Fibroblast of lung (primary cell): ENCODE measurements at places on chromosomes 12 and 14.

DNA sequence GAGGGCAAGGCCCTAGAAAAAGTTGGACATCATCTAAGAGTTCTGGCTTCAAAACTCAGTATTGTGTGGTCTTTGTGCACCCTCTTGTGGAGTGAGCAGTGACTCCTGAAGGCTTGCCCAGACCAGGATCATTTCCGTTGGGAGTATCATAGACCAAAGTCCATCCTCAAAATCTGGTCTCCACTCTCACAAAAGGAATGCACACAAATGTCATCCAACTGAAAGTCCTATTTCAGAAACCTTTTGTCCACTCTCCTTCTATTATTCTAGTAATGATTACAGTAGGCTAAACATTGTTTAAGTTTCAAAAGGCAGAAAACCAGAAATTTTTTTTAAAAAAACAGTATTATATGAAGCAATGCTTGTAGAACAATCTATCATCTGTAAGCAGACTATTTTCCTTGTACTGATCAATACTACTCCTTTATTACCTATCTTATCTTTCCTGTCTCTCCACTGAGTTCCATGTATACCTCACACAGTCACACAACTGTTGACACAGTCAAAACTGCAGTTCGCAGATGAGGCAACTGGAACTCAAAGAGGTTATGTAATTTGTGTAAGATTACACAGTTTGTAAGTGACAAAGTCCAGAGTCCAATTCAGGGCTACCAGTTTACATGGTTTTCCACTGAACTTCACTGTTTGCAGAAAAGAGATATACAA, 41.4 kb downstream of the COX16 start:
- DNase-seq = peak; percentile 46

- no peak for DNase-seq
These were observed 2.9 kb upstream of the SMOC1 start for GRCh38 chr14:69876221-69876847.

DNA sequence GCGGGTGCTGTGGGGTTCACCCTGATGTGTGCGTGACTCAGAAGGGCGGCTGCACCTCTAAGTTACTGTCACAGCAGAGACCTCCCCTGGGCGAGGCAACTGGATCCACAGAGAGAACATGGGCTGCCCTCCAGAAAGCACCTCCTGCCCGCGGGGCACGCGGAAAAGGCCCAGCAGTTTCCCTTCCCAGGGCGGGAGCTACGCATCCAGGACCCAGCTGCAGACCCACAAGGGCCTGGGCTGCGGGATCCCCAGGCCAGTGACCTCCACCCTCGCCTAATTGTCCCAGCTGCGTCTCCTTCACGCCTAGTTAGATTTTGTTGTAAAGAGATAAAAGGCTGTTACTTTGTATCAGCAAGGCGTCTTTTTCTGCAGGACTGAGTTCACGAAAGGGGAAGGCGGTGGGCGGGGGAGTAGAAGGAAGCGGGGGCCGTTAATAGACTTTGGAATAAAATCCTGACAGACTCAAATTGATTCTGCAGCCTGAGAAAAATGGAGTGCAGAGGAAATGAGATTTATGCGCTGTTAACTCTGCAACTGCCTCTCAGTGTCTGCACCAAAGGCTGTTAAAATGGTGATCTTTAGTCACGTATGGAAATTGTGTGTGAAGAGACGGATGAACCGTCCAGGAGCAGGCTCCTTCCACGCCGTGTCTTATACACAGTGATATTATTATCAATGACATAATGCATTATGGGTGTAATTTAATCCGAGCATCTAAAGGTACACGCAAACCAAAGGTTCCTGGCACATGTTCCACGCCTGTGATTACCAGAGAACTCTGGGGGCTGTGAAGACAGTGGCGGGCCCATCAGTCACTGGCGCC, 65.9 kb upstream of the FBRSL1 start:
- no peak for DNase-seq

DNA sequence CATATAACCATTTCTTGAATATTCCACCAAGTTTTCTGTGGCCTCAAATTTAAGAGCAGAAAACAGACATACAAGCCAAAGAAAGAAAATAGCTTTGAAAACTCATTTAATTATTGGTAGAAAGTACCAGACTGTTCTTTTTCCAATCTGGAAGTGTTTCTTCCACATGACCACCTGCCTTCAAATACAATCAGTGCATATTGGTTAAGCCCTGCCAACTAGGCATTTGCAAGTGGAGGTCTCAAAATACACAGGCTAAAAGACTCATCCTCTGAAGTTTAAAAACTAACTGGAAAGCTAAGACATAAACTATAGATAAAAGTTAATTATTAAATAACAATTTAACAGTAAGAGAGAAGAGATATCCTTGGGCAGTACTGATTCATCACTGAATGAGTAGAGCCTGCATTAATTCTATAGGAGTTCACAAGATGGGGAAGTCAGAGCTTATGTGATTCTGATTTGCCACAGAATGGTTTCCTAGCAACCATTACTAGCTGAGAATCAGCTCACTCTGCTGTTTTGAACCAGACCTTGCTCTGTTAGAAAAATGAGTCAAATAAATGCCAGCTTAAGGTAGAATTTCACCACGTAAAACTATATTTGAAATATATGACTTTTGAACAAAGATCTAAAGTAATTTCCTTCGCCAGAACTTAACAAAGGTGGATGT, 433.8 kb downstream of the FUT8 start:
- no peak for DNase-seq

GRCh38 chr12:49230805-49231194, 34.1 kb upstream of the TUBA1C start:
- DNase-seq = no peak

DNA sequence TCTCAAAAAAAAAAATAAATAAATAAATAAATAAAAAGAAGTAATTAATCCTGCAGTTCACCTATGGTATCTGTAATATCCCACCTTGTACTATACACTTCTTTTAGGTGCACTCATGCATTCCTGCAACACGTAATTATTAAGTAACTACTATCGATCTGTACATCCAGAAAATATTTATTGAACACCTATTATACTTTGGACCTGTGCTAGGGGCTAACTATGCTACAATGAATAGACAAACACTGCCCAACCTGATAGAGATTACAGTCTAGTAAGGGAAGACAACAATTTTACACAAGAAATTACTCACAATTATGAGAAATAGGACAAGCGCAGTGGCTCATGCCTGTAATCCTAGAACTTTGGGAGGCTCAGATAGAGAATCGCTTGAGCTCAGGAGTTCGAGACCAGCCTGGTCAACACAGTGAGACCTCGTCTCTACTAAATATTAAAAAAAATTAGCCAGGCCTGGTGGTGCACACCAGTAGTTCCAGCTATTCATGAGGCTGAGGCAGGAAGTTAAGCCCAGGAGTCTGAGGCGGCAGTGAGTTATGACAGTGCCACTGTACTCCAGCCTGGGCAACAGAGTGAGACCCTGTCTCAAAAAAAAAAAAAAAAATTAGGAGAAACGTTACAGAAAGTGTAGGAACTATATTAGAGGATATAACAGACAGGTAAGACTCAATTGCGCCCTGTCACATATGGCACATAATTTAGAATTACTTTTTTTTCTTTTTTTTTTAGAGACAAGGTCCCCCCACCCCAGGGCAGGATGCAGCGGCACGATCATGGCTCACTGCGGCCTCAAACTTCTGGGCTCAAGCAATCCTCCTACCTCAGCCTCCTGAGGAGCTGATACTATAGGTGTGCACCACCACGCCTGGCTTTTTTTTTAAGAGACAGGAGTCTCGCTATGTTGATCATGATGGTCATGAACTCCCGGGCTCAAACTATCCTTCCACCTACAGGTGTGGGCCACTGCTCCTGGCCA, 1.2 kb downstream of the NRDE2 start:
- no peak for DNase-seq

DNA sequence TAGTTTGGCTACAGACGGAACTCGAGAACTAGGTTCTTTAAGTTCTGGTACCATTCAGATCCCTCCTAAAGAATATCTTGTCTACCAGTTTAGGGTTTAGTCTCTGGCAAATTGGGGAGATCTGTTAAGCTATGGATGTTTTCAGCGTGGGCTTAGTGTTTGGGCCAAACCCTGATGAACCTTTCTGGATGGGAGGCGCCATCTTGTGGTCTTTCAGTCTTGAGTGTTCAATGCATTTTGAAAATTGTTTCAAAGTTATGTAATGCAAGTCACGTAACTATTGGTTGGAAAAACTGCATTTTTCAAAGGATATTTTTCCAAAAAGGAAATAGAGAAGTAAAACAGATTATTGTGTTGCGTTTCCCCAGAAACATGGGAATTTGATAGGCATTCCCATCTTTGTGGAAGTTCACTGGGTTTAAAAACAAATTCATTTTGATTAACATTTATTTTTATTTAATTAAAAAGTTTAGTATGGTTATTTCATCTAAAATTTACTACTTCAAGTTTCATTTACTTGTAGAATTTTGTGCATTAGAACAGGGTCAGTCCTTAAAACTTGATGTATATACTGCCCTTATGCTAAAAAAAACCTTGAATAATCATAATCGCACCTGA, 169.0 kb downstream of the PRIMA1 start:
- peak; percentile 58 for DNase-seq

DNA sequence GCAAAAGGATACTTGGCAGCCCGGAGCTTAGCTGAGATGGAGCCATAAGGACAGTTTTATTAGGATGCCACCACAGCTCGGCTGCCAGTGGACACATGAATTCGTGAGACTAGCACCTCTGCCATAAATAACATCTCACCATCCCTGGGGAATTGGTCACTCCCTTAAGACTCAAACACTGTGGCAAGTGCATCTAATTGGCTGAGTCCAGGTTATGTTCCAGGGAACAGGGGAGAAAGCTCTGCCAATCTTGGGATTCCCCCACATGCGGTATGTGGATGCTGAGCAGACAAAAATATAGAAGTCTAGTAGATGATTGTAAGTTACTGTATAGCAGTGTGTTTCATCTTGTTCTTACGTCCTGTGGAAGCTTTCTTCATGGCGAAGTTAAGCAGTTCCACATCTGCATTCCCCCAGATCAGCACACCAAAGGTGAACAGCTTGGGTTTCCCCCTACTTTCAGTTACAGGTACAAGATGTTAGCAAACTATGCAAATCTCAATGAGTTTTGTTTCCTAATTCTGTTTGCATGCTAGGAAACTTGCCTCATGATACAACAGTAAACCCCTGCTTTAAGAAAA, 131.1 kb downstream of the ETV6 start:
- DNase-seq = no peak

DNA sequence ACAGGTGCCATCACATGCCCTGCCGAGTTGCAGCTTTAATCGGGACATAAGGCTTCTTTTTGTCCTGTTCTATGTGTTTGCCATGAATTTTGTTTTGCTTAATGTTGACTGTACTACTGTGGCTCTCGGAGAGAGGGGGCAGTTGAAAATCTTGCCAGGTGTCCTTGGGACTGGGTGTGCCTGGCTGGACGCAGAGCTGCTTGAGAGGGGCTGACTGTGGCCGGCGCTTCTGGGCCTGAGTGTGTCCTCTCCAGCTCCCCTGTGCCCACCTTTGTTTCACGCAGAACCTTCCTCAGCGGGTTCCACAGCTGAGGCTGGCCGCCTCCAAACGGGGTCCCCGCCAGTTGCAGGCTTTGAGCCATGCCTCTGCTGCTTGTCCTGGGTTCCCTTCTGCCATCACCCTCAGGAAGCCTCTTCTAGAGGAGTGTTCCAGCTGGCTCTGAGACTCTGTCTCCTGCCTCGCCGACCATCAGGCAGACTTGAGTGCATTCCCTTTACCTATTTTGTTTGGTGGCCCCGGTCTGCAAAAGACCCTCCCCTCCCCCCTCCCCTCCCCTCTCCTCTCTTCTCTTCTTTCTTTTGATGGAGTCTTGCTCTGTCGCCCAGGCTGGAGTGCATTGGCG, 49.7 kb downstream of the DDX51 start:
- no peak for DNase-seq

DNA sequence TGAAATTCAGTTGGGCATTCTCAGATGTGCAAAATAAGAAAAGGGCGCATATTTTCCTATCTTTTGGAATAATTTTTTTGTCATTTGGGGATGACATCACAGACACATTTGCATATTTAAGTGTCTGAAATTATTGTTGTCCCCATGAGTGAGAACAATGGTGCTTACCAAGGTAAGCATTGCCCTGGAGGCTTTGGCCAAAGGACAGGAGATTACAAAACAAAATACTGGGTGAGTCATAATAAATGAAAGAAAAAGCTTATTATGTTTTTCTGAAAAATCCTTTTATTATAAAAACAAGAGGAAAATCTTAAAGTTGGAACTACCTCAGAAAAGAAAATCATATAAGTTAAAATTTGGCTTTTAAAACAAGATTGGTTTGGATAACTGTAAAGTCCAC, 254.9 kb downstream of the BTG1 start:
- DNase-seq = peak; percentile 16

- DNase-seq = no peak
These were observed 155.8 kb downstream of the NTF3 start for GRCh38 chr12:5587711-5588121.

- no peak for DNase-seq
These were observed 198.6 kb downstream of the CCDC91 start for GRCh38 chr12:28388879-28389278.

DNA sequence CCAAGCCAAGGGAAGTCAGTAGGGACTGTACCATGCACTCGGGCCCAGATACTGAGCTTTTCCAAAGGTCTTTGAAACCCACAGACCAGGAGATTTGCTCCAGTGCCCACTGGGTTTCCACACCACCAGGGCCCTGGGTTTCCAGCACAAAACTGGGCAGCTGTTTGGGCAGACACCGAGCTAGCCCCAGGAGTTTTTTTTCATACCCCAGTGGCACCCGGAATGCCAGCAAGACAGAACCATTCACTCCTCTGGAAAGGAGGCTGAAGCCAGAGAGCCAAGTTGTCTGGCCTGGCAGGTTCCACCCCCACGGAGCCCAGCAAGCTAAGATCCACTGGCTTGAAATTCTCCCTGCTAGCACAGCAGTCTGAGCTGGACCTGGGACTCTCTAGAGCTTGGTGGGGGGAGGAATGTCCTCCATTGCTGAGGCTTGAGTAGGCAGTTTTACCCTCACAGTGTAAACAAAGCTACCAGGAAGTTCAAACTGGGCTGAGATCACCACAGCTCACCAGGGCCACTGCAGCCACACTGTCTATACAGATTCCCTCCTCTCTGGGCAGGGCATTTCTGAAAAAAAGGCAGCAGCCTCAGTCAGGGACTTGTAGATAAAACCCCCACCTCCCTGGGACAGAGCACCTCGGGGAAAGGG, 793.7 kb downstream of the RPS29 start:
- no peak for DNase-seq

DNA sequence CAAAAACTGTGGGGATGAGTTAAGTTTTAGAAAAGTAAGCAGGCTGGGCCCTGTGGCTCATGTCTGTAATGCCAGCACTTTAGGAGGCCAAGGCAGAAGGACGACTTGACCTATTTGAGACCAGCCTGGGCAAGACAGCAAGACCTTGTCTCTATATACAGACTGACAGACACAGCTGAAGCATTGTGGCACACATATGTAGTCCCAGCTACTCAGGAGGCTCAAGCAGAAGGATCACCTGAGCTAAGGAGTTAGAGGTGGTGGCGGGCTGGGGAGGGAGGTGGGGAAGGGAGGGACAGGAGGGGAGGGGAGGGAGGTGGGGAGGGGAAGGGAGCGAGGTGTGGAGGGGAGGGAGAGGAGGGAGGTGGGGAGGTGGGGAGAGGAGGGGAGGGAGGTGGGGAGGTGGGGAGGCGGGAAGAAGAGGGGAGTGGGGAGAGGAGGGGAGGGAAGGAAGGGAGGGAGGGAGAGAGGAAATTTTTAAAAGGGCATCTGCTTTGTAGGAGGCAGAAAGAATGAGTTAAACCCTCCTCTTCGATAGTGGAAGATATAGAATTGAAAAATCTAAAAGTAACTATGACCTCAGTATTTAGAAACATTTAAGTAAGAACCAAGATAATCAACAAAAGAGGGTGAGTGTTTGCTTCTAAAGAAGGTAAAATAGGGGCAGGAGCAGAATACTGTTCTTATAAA, 30.9 kb downstream of the MED13L start:
- no peak for DNase-seq

- DNase-seq = no peak
These were observed 22.1 kb downstream of the SLC6A13 start for GRCh38 chr12:240566-240965.
